Type B pancreatic cell (in vitro differentiated cells): ENCODE measurements at places on chromosomes 3 and 15. TPM values are rescaled to one million over a fixed set of nuclear protein-coding genes. Genes with fewer than 3 reads are reported as not detected.

GOLGA6L4 gene
- 3.8 and 5.5 TPM in 2 replicates for total RNA-seq

DNA sequence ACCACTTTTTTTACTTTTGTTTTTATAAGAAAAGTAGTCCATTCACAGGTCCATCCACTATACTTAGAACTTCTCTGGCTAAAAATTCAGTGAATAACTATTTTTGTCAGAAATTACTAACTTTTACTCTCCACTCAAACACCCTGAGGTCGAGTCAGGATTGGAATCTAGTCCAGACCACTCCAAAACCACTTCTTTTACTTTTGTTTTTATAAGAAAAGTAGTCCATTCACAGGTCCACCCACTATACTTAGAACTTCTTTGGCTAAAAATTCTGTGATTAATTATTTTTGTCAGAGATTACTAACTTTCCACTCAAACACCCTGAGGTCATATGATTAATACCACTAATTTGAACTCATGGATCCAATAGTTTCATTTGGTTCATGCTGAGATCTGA lies 239.4 kb downstream of the RORA start:
- H3K36me3 ChIP-seq = no peaks in the 10 kb centered on the region
- H3K4me1 ChIP-seq = peaks cover 14% of the 10 kb centered on the region
- no peaks in the 10 kb centered on the region for H3K27me3 ChIP-seq
- no peak overlapping the region for H3K4me3 ChIP-seq

- no peak for DNase-seq
- H3K4me1 ChIP-seq = peaks cover 25% of the 10 kb centered on the region
- no peak overlapping the region for H3K27ac ChIP-seq
- peaks cover 2% of the 10 kb centered on the region for H3K27me3 ChIP-seq
- H3K4me3 ChIP-seq = no peak overlapping the region
- H3K36me3 ChIP-seq = no peaks in the 10 kb centered on the region
Observed at GRCh38 chr3:31219131-31219843, 313.4 kb upstream of the STT3B start.

DNA sequence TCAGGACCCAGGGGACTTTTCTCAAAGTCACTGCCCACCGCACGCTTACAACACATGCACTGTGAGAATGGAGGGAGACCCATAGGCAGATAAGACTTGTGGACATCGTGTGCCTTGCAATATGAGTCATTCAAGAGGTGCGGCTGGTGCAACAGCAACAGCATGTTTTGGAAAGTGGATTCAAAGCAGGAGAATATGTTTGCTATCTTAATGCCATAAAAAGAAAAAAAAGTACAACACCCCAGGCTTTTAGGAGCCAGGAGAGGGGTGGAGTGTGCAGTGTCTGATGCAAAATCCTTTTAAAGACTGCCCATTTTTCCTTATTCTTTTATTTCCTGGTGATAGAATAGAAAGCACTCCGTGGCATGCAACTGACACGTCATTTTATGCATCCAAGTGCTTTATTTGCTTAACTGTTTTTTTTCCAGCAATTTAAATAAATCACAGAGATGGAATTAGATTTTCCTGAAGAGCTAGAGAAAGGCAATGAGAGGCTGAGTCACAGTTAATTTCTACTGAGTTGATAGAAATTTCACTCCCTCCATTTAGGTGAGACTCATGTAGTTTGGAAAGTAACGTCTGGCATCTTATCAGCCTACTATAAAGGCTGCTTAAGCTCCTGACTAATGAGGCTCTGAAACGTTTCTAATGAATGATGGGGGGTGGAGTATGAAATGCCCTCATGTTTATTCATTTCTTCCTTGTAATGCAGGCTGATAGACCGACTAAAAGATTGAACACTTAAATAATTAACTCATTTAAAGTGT lies 96.4 kb downstream of the NSUN3 start:
- no peak overlapping the region for H3K27ac ChIP-seq
- H3K36me3 ChIP-seq = no peaks in the 10 kb centered on the region
- H3K4me3 ChIP-seq = no peak overlapping the region
- H3K27me3 ChIP-seq = no peaks in the 10 kb centered on the region
- no peak for DNase-seq
- H3K4me1 ChIP-seq = no peaks in the 10 kb centered on the region

- no peak overlapping the region for H3K4me3 ChIP-seq
- no peaks in the 10 kb centered on the region for H3K4me1 ChIP-seq
- no peaks in the 10 kb centered on the region for H3K36me3 ChIP-seq
- H3K27ac ChIP-seq = no peak overlapping the region
Observed at GRCh38 chr15:57806003-57806402, 99.5 kb downstream of the POLR2M start.

GRCh38 chr15:93942269-93942694 lies 289.1 kb upstream of the MCTP2 start:
- peaks cover 12% of the 10 kb centered on the region for H3K27me3 ChIP-seq
- H3K36me3 ChIP-seq = no peaks in the 10 kb centered on the region
- H3K27ac ChIP-seq = no peak overlapping the region
- H3K4me3 ChIP-seq = no peak overlapping the region
- DNase-seq = no peak

DNA sequence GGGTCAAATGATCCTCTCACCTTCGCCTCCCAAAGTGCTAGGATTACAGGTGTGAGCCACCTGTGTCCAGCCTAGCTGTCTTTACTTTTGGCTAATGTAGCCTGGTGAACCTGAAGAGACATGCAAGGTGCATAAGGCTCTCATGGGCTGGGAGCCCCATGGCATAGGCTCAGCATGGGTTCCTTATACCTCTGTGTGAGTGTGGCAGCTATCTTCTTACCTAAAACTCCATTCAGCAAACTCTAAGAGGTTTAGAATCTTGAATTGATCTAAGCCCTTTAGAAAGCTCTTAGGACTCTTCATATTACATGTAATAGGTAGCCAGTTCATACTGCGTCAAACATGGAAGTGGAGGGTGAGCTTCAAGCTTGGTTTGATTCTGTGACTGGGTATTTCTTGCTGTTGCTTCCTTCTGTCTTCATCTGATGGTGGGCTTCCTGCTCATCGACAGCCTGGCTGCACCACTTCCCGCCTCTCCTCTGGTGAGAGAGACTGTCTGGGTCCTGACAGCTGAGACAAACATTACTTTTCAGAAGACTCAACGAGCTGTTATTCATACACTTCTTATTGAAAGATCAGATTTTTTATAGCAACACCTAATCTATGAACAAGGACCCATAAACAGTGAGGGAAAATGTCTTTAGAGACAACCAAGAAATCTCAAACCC lies 19.2 kb upstream of the TKT start:
- peaks cover 5% of the 10 kb centered on the region for H3K4me1 ChIP-seq
- peak overlapping the region; percentile 72 for H3K27ac ChIP-seq
- no peak for DNase-seq
- H3K36me3 ChIP-seq = peaks cover 2% of the 10 kb centered on the region
- H3K27me3 ChIP-seq = no peaks in the 10 kb centered on the region

KY gene
- total RNA-seq = 0.43 and 0.58 TPM in 2 replicates

GRCh38 chr3:99714575-99714974 lies 76.2 kb downstream of the COL8A1 start:
- no peak overlapping the region for H3K27ac ChIP-seq
- H3K36me3 ChIP-seq = no peaks in the 10 kb centered on the region
- H3K27me3 ChIP-seq = peaks cover 15% of the 10 kb centered on the region

DNA sequence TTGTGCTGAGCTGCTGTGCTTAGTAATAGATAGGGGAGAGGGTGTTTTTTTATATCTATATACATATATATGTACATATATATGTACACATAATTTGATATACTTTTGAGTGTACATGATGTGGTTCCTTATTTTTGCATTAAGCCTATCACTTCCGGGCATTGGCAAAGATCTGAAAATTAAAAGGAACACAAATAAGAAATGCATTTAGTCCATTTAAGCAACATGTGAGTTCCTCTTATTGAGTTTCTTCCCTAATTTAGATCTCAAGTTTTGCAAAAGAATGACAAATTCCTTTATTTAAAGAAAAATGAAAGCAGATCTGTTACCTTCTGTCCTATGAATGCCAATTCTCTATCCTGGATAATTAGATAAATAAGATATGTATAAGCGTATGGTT lies 435.1 kb downstream of the LPP start:
- no peak overlapping the region for H3K27ac ChIP-seq
- H3K4me1 ChIP-seq = peaks cover 14% of the 10 kb centered on the region
- H3K27me3 ChIP-seq = no peaks in the 10 kb centered on the region

TMCC1 gene
- total RNA-seq = 46.9 and 50.8 TPM in 2 replicates

DNA sequence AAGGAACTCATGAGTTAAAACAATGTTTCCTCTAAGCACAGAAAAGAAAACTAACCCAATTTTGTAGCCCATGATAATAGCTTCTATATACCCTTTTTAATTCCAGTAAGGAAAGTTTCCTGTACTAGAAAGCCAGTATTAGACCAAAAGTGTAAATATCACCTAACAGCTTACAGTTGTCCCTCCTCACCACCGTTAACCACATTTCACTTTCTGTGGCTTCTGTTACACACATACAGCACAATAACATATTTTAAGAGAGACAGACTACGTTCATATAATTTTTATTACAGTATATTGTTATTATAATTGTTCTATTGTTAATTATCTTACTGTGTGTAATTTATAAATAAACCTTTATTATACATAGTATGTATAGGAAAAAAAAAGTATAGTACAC lies 74.1 kb downstream of the ZNF280D start:
- H3K36me3 ChIP-seq = no peaks in the 10 kb centered on the region
- no peaks in the 10 kb centered on the region for H3K4me1 ChIP-seq
- no peaks in the 10 kb centered on the region for H3K27me3 ChIP-seq
- DNase-seq = no peak

- H3K36me3 ChIP-seq = no peaks in the 10 kb centered on the region
- H3K4me3 ChIP-seq = no peak overlapping the region
- no peak overlapping the region for H3K27ac ChIP-seq
- H3K27me3 ChIP-seq = peaks cover 10% of the 10 kb centered on the region
Observed at GRCh38 chr15:72790302-72790910, 6.8 kb upstream of the ADPGK start.

HHLA2 gene
- 2.3 and 3.9 TPM in 2 replicates for total RNA-seq

PPARG gene
- total RNA-seq = 21.5 and 28.8 TPM in 2 replicates

TGM5 gene
- 0.22 and 0.71 TPM in 2 replicates for total RNA-seq

- no peak overlapping the region for H3K27ac ChIP-seq
- DNase-seq = no peak
- H3K36me3 ChIP-seq = peaks cover 5% of the 10 kb centered on the region
Observed at GRCh38 chr15:73983211-73983727, 8.8 kb downstream of the STOML1 start.

DNA sequence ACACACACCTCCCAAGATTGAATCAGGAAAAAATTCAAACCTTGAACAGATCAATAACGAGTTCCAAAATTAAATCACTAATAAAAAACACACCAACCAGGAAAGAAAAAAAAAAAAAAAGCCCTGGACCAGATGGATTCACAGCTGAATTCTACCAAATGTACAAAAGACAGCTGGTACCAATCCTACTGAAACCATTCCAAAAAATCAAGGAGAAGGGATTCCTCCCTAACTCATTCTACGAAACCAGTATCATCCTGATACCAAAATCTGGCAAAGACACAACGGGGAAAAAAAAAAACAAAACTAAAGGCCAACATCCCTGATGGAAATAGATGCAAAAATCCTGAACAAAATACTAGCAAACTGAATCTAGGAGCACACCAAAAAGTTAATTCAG lies 54.4 kb upstream of the SLC12A8 start:
- no peaks in the 10 kb centered on the region for H3K4me1 ChIP-seq
- no peak for DNase-seq
- no peak overlapping the region for H3K4me3 ChIP-seq
- H3K27ac ChIP-seq = no peak overlapping the region
- peaks cover 53% of the 10 kb centered on the region for H3K36me3 ChIP-seq

GRCh38 chr15:93121973-93122910 lies 33.2 kb upstream of the RGMA start:
- no peaks in the 10 kb centered on the region for H3K36me3 ChIP-seq
- no peaks in the 10 kb centered on the region for H3K27me3 ChIP-seq
- no peak overlapping the region for H3K4me3 ChIP-seq

NSMCE3 gene
- total RNA-seq = 6.1 and 8.2 TPM in 2 replicates

DNA sequence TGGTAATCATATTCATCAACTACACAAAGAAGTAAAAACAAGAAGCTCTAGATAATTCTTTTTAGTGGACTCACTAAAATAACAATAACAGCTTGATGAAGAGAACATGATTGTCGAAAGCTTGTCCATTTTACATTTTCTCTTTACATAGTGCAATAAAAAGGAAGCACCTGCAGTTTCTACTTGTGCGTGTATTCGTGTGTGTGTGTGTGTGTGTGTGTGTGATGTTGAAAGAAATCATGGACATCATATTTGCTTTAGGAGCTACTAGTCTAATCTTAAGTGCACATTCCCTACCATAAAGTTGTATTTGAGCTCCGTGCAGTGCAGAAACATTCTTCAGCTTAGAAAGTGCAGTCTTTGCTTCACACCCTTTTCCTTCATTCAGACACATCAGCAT lies 288.8 kb downstream of the ZBTB20 start:
- no peaks in the 10 kb centered on the region for H3K36me3 ChIP-seq
- no peak overlapping the region for H3K27ac ChIP-seq
- no peaks in the 10 kb centered on the region for H3K27me3 ChIP-seq
- H3K4me3 ChIP-seq = no peak overlapping the region
- DNase-seq = no peak

DNA sequence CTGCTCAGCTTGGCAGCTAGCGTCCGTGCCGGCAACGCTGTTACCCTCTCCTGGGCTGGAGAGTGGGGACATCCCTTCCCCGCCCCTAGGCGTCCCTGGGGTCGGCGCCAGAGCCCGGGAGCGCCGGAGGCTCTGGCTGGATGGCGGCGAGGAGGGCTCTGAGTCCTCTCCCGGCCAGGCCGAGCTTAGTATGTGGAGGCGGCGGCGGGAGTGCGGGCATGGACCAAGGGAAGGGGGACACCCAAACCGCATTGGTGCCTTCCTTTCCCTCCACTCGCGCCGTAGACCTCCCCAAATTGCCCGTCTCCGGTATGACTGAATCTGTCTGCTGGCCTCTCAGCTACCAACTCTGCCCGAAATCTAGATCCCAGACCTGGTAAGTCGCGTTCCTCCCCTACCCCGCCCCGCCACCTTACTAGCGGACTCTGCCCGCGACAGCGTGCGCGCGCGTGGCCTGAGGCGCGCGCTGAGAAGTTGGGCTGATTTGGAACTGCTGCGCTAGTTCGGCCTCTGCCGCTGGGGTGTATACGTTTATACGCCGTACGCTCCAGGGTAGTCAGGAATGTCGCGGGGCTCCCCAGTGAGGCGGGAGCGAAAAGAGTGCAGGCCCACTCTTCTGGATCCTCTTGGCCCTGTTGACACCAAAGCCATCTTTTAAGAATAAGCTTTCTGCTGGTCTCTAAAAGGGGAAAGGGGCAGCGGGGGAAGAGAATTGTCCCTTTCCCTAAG lies 12.2 kb downstream of the ZIC1 start:
- peak overlapping the region; percentile 78 for H3K27ac ChIP-seq
- H3K27me3 ChIP-seq = peaks cover 93% of the 10 kb centered on the region
- no peaks in the 10 kb centered on the region for H3K36me3 ChIP-seq
- H3K4me3 ChIP-seq = peak overlapping the region; percentile 86

DNA sequence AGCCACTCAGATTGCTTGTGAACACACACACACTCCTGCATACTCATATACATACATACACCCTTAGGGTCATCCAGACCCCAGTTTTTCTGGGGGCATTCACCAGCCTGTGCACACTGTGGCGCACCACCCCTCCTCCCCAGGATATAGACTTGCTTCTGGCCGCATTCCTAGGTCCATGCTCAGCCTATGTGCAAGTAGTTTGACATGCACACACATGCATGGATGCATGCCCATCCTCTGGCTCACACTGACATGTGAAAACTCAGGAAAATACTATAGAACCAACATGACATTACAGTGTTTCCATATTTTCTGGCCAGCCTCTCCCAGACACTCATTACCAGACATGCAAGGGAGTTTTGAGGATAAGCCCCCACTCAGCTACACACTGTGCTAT lies 79.3 kb upstream of the POLG start:
- no peaks in the 10 kb centered on the region for H3K4me1 ChIP-seq
- H3K4me3 ChIP-seq = no peak overlapping the region
- no peak for DNase-seq
- H3K36me3 ChIP-seq = no peaks in the 10 kb centered on the region
